GM12878 (cell line): ENCODE measurements at places on chromosomes 12 and 14.

DNA sequence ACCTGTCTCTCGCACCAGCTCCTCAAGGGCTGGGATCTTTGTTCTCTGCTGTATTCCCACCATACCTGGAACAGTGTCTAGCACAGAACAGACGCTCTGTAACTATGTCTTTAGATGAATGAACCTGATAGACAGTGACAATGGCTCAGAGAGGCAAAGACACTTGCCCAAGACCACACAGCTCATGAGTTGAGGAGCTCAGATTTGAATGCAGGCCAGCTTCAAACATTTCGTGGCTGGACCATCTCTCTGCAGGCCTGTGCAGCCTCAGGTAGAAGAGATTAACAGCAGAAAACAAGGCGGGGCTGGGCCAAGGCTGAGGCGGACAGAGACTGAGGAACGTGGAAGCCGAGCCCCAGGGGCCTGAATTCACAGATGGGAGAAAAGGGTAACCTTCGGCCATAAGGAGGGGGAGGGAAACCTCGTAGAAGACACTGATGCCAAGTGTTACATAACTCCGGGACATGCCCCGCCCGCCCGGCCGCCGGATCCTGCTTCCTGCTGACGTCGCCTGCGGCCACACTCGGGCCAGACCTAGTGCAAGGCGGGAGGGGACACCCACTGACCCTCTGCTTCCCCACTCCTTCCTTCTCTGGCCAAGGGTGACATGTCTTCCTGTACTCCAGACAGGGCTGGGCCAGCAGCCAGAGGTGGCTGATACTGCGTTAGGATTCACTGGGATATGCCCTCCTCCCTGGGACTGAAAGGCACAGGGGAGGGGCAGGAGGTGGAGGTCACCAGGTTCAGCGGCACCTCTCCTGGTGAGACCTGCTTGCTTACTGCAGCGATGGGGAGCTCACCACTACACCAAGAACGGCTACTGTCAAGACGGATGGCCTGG lies 86.8 kb downstream of the RFLNA start:
- DNase-seq, result no peak

DNA sequence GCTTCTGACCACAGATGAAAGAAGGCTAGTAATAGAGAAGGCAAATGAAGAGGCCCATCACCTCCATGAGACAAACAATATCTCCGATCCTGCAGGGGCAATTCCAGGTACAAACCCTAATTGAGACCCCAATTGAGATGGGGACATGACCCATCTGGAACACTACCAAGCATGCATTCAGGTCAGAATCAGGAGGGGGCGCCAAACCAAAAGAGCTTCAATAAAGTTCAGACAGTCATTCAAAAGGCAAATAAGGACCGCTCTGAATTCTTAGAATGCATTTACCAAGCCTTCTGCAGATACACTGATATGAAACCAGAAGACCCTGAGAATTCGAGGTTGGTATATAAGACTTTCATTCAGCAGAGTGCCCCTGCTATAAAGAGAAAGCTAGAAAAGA lies 10.2 kb upstream of the EDDM3B start:
- no peak for DNase-seq

DNA sequence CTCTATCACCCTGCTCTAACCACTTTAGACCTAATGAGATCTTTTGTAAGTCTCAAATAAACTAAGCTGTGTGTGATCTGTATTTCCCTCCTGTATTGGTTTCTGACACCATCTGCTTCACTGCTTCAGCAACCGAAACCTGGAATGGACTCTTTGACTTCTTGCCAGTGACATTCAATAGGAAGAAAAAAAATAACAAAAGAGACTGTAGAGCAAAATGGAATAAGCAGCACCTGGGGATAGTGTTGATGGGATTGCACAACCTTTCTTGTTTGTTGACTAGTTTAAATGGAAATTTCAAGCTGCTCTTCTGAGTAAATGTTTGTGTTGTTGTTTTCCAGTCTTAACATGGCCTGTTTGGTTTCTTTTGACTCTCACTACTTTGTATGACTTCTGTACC lies 888.6 kb upstream of the SEL1L start:
- no peak for DNase-seq

DNA sequence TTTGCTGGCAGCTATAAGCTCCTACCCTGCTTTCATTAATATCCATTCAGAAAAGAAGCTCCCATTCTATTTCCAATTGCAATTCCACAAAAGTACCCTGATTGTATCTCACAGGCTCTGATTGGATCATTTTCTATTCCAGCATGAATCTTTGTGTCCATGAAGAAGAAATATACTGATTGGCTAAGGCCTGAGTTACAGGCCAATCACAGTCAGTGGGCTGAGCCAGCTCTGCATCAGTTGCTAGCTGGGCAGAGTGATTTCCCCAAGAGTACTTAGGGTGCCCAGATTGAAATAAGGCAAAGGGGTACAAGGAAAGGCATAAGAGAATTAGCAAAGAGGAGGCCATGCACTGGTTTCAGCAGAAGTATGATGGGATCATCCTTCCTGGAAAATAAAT lies 14.4 kb downstream of the ART4 start:
- peak; percentile 12 for DNase-seq

- DNase-seq, result no peak
Measured at GRCh38 chr12:106274575-106275121, 26.8 kb upstream of the CKAP4 start.

DNA sequence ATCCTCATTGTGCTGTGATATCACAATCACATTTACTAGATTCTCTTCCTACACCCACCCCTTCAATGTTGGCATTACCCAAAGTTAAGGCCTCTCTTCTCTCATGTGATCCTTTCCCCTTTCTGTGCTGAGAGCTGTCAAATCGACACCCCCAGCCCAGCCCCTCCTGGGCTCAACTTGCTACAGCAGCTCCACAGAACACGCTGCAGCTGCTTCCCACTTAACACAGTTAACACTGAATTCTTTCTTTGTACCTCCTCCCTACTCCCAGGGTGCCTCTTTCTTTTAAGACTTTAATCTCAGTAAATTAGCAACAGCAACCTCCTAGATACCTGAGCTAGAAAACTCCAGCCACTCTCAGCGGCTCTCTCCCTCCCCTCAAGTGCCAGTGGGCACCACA lies 17.8 kb downstream of the SPTB start:
- DNase-seq, result no peak

GRCh38 chr12:3572560-3572959 lies 81.6 kb downstream of the PRMT8 start:
- DNase-seq, result no peak
